ENCODE measurements at places on chromosomes 2 and 18.
A peak's percentile ranks its signal among the peaks of the same experiment; 100 is the strongest.

- DNase-seq, result peak; percentile 41
These were observed 321.0 kb downstream of the RND3 start for GRCh38 chr2:150166313-150167051.

GRCh38 chr2:4831751-4832150, 860.4 kb upstream of the SOX11 start:
- no peak for DNase-seq

GRCh38 chr18:48607056-48607984, 68.5 kb downstream of the CTIF start:
- peak; percentile 95 for DNase-seq

DNA sequence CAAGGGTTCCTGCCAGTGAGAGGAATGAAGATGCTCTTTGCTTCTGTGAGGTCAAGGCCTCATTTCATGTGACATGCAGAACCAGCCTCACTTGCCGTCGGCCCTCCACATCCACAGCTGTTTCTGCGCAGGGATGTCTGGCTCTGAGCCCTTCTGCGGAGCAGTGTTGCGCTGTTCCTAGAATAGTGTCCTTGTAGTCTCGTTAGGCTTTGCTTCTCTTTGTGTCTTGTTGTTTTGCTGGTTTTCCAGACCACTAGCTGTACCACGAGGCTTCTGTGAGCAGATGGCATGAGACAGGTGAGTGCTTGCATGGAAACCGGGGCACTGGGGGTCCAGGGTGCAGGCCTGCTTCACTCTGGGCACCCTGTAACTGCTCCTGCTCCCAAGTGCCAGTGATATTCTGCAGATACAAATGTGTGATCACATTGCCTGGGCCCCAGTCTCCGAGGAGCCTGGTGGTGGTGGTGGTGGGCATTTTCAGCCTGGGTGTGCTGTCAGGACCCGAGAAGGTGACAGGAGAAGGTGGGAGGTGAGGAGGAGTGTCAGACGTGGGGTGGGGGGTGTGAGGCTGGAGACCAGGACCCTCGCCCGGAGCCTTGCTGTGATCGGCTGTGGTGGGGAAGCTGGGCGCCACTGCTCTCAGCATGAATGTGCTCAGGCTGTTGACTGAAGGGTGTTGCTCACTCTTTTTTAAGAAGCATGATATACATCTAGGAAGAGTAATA, 34.3 kb downstream of the LDLRAD4 start:
- DNase-seq, result no peak

- DNase-seq, result no peak
These were observed 12.0 kb upstream of the DGKD start for GRCh38 chr2:233342301-233342700.

GRCh38 chr2:97745474-97746174, 32.2 kb downstream of the ZAP70 start:
- DNase-seq, result no peak

- DNase-seq, result peak; percentile 65
These were observed 55.4 kb upstream of the NCOA1 start for GRCh38 chr2:24435391-24436316.
